ENCODE measurements at places on chromosomes 3 and 15.

- no peak for DNase-seq
Observed at GRCh38 chr3:72257738-72258137, 472.8 kb upstream of the PROK2 start.

DNA sequence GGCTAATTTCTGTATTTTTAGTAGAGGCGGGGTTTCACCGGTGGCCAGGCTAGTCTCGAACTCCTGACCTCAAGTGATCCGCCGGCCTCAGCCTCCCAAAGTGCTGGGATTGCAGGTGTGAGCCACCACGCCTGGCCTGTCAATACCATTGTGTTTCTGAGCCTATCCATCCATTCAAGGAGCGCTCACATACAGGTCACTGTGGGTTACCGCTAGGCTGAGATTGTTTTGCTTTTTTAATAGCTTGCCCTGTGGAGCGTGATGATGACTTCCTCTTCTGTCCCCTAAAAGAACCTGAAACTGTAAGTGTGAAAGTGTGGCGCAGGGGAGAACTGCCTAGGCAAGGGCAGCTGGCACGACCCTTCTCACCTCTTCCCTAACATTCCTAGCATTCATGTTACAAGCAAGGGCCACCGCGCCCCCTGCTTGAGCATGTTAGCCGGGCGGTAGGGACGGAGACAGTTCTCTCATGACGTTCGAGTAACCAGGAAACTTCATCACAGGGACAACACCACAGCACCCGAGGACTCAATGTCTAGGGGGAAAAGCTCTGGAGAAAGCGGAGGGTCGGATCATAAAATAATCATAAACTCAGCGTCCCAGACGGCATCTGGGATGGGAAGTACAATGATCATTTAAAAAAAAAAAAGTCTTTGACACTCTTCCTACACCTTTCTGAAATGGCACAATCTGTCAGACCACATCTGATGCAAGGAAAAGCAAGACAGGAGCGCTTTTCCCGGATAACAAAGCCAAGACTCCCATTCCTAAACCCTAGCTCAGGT lies 790 bp downstream of the LAMP3 start:
- peak; percentile 79 for DNase-seq

- no peak for DNase-seq
Observed at GRCh38 chr3:89787485-89787884, 680.1 kb downstream of the EPHA3 start.

DNA sequence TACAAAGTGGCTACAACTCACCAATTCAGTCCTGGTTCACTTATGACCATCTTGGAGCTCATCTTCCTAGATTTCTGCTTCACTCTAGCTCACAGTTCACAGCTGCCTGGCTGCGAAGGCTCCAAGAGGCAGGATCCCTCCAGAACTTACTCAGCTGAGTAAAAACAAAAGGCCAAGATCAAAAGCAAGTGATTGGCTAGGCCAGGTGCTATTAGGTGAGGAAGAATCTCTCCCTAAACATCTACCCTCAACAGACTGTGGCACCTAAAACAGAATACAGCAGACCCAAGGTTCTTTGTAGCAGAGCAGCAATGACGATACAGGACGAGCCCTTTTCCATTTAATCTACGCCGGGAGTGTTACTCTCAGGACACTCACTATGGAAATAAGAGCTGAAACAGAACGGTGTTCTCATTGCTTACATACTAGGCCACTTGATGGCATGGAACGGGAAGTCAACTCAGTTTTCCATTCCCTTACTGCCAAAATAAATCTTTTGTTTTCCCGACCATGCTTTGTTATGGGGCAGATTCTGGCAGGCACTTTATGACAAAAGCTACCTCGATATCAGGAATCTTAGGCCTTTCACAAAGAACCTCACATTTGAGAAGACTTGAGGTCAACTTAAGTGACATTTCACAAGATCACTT lies 901 bp downstream of the ICE2 start:
- peak; percentile 10 for DNase-seq

GRCh38 chr3:114877378-114878113 lies 269.5 kb downstream of the ZBTB20 start:
- DNase-seq: no peak

DNA sequence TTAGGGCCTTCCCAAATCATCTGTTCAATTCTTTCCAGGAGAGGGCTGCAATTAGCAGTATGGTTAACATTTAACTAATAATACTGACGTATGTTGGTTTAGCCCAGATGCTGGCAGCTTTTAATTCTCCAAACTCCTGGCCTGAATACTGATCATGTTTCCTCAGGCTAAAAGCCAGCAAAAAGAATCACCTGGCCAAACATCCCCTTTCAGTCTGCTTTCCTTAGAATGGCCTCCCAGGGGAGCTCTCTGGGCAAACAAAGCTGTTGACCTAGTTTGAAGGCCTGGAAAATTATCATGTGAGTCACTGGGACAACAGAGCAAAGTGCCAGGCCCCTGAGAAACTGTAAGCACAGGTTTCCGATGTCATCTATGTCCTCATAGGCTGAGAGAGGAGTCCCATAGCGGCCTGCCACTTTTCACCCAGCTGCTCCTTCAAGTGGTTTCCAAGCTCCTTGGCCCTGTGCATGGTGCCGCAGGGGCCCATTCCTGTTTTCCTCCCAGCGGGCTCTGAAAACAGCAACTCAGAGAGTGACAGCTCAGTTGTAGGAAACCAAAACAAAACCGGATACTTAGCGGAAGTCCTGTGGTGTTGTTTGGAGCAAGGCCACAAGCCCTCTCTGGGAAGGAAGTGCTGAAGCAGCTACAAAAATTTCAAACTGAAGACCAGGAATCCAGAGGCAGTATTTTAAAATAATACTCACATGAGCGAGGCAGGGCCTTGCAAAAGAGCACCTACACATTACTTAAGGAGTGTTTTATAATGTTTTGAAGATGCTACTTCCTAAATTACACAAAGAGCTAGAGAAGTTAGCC lies 36.5 kb upstream of the RAB11A start:
- peak; percentile 32 for DNase-seq

All from GM10248 (cell line).